ENCODE measurements at places on chromosomes 4 and X. TPM values are rescaled to one million over a fixed set of nuclear protein-coding genes. Genes with fewer than 3 reads are reported as not detected.

Gene ART3
- polyA plus RNA-seq = 149 TPM

Gene EBP
- 118 TPM for polyA plus RNA-seq

Gene SEL1L3
- 1.7 TPM for polyA plus RNA-seq

Gene FANCB
- 0.11 TPM for polyA plus RNA-seq

Gene FGF16
- polyA plus RNA-seq = not detected

Gene RS1
- polyA plus RNA-seq = not detected

Gene FAM47A
- polyA plus RNA-seq = not detected

Gene KLHL4
- polyA plus RNA-seq = 0.25 TPM

Gene RTL3
- 0.07 TPM for polyA plus RNA-seq

Gene P2RY4
- 0.05 TPM for polyA plus RNA-seq

Gene GPR82
- 0.02 TPM for polyA plus RNA-seq

DNA sequence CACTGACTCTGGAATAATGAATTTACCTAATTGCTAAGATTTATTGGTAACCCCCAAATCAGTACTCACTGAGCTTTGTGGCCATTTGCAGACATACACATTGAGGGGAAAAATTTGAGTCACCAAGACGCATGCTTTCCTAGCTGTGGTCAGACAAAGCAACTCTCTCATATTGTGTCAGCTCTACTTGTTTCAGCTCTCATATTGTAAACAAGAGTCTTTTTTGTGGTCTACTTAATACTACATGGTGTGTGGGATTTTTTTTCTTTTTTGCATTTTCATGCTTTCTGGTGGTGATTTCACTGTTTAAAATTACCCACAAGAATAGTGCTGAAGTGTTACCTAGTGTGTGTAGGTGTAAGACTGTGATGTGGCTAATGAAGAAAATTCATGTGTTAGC lies 428.2 kb upstream of the GALNT7 start:
- no peak for DNase-seq

GRCh38 chrX:49243166-49243565 lies 7.9 kb downstream of the CCDC22 start:
- no peak for DNase-seq

GRCh38 chr4:73606465-73606974 lies 13.7 kb downstream of the RASSF6 start:
- no peak for DNase-seq

GRCh38 chr4:67910585-67910905 lies 26.7 kb upstream of the TMPRSS11D start:
- no peak for DNase-seq

GRCh38 chr4:38782452-38783108 lies at the start of gene TLR10:
TLR10 (minus strand) TSS chr4:38782990; CDS start chr4:38775590, 7,400 bp downstream.
- DNase-seq = peak; percentile 45

GRCh38 chr4:47715716-47716416 lies 122.0 kb downstream of the CORIN start:
- DNase-seq = no peak

DNA sequence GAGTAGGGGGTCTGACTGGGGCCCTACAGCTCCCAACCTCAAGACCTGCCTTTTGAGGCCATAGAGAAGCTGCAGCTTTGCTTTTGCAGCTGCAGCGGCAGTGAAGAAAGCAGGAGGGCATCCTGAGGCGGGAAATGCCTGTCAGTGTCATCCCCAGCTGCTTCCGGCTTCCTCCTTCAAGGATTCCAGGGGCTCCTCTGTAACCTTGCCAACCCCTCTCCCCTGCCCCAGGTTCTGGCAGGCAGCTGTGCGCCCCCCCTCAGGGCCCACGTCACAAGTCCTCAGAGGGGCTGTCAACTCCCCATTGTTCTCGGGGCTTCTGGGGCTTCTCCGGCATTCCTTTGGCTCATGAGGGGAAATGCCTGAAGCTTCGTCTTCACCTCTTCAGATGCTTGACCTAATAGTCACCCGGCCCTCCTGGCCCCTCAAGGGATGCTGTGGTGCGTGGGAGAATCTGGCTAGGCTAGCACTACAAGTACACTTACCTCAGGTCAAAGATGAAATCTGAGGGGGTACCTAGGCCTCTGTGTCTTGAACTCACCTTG lies 31.9 kb downstream of the APLN start:
- DNase-seq = no peak

DNA sequence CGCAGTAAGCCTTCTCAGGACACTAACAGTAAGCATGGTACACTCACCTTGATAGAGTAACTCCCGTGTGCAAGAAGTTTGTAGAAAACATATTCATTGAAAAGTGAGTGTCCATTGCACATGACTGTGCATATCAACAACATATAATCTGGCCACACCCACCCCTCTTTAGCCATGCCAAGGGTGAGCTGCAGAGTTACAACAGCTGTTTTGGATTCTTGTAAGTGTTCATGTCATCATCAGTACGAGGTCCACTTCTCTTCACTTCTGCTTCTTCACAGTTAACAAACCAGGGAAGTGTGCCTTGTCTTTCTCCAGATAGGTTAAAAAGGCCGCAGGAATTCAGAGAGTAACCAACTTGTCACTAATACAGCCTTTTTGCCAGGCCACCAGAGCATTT lies 116.6 kb downstream of the IRF2 start:
- no peak for DNase-seq

GRCh38 chr4:66574145-66574978 lies 904.1 kb upstream of the EPHA5 start:
- DNase-seq = no peak

DNA sequence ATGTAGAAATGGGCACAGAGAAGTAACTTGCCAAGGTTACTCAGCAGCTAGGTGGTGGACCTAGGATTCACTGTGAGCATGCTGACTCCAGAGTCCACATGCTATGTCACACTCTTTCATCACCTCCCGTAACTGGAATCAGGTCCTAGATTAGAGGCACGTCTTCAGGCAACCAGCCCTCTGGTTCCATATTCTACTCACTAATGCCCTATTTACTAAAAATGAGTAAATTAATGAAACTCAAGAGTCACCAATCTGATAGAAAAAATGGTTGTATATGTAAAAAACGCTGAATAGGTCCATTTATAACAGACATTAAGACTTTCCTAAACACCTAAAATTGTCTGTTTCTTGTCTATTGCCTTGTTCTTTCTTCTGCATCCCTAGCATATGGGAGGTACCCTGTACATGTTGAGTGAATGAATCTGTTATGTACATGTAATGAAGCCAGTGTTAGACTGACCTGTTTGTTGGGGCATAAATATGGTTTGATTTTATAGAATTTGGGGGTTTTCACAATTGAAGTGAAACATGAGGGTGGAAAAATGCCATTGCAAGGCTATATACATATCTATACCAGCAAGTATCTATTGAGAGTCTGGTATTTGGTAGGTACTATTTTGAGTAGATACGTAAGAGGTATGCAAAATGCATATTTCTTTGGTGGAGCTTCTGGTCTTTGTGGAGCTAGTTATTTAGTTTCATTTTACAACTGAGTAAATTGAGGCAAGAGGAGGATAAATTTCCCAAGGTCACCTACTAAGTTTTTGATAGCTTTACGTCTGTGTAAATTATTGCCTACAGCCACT lies 7.5 kb upstream of the RUFY3 start:
- DNase-seq = no peak

DNA sequence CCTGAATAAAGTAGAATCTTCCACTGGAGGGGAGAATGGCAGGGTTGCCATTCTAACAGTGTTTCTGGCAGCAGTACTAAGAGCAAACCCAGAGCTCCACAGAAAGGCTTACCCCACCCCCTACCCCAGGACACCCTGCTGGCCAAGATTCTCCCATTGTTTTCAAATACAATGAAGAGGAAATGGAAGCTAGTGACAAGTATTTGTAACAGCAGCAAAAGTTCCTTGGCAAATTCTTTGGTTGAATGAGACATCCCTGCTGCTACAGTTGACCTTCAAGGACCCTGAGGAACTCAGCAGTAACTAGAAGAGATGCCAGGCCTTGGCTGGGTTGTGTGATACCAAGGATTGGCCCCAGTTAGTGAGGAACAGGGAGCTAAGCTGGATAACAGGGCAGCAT lies 124.2 kb upstream of the DGKK start:
- DNase-seq = no peak

DNA sequence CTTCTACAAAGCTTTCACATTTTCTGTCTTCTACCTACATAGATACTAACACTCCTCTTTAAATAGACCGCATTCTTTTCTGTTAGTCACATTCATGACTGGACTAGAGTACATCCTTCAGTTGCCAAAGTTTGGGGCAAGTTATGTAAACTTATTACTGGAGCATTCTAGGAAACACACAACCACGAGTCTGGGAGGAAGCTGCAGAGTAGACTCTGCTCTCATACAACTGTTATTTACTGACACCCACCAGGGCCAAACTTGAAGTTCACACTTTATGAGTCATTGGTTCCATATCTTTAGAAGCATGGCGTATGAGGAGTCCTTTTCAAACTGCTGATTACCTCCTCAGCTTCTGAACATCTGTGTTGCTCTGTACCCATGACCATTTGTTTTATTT lies 87.0 kb downstream of the RNF150 start:
- DNase-seq = no peak

DNA sequence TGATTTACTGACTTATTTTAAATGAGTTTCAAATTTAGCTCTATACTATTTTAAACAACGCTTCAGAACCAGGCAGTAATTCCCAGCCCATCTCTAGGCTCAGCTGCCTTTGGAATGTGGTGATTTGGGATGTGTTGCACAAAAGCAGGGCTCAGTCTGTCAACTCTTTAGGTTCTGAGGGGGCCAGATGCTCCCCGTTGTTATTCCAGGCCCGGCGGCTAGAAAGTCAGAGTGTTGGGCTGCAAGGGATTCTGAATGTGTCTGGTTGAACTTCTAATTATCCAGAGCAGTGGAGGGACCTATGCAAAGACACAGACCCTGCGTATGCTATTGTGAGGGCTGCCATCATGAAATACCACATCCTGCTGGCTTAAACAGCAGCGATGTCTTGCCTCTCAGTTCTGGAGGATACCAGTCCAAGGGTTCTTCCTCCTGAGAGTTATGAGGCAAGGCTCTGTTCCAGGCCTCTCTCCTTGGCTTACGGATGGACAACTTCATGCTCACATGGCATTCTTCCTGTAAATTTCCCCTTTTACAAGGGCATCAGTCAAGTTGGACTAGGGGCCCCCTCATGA lies 123.2 kb upstream of the TRIM2 start:
- DNase-seq = no peak

- DNase-seq = no peak
Observed at GRCh38 chr4:56803471-56803870, 18.0 kb downstream of the SPINK2 start.

DNA sequence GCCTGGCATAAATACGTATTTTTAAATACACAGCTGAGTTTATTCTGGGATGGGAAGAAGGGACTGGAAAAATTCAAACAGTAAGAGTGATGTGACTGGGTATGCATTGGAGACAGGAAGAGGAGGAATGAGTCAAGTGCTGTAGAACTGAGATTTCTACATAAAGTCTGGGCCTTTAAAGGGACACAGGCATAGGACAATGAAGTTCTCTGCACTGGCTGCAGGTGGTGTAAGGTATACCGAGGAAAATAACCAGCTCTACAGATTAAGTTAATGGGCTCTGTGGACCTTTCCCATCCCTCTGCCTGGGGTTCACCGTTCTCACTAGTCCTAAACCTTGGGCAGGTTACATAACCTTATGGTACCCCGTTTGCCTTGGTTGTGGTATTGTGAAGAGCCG lies 68.7 kb downstream of the DHX15 start:
- DNase-seq = no peak

GRCh38 chr4:153022241-153022715 lies 86.2 kb downstream of the FHDC1 start:
- DNase-seq = no peak

GRCh38 chr4:110071466-110071865 lies 126.9 kb downstream of the ELOVL6 start:
- no peak for DNase-seq

DNA sequence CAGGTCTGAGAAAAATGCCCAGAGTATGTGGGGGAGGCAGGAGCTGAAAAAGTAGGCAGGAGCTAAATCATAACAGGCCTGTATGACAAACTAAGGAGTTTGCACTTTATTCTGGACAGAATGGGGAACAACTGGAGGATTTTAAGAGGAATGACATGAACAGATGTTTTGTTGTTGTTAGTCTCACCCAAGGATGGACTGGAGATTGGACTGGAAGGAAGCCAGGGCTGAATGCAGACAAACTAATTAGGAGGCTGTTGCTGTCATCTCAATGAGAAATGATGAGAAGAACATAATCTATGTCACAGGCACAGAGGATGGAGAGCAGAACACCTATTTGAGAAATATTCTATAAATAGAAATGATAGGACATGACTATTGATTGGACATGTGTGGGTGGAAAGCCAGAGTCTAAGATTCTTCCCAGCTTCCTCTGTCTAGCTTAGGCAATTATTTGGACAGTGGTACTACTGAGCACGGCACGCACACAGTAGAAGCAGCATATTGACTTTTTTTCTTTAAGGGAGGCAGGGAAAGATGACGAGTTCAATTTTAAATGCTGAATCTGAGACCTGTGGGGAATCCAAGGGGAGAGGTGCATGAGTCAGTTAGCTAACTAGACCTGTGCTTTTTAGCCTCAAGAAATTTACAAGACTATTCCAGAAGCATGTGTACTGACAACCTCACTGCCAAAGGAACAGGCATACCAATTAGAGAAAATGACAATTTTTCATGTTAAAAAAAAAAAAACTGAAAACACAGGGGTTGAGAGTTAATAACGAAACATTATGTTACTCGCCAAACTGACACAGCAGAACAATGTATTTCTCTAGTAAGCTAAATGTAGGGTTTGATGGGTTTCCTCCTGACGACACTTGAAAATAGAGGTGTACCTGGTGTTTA lies 963 bp upstream of the USO1 start:
- DNase-seq = no peak

DNA sequence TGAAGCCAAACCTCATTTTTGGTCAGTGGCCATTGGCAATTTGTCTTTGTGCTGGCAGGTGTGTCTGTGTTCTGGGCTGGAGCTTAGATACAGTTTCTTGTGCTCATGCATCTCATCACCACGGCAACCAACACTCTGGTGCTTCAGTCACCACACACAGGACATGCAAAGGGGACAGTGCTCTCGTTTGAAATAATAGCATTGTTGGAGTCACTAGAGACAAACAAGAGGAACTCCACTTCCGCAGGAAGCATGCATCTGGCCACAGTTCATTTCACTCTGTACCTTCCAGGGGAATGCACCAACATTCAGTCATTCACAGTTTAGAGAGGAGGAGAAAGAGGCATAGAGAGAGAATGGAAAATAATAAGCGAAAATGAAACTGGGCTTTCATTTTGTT lies 267.4 kb downstream of the ANK2 start:
- no peak for DNase-seq

DNA sequence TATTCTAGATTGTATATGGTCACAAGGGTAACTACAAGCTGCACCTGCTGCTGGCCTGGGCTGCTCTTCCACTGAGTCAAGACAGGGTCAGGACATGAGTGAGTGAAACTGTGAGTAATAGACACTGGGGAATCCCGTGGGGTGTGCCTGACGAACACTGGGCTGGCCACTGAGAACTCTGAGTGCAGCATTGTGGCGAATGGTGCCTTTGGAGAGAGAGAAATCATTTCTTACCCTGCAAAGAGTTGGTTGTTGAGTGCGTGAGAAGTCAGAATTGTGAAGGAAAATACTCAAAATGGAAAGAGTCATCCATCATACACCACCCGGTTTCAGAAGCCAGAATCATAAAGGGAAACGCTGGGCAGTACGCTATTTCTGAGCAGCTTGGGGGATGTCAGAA lies 43.1 kb upstream of the LSM6 start:
- DNase-seq = no peak

Measured in right cardiac atrium (tissue), 5 donors.